ENCODE measurements at places on chromosomes 1 and 21.

DNA sequence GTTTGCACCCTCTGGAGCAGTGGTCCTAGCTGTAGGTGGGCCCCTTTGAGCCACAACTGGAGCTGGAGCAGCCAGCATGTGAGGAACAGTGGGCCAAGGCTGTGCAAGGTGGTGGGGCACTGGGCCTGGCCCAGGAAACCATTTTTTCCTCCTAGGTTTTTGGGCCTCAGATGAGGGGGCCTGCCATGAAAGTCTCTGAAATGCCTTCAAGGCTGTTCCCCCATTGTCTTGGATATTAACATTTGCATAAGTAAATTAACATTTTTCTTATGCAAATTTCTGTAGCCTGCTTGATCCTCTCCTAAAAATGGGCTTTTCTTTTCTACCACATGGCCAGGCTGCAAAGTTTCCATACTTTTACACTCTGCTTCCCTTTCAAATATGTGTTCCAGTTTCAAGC is 212.0 kb downstream of the NTNG1 start:
- DNase-seq: no peak

GRCh38 chr1:56081173-56081572 is 498.2 kb downstream of the PLPP3 start:
- DNase-seq: peak; percentile 2

- DNase-seq: no peak
Measured at GRCh38 chr1:209326076-209326475, 257.4 kb upstream of the CAMK1G start.

DNA sequence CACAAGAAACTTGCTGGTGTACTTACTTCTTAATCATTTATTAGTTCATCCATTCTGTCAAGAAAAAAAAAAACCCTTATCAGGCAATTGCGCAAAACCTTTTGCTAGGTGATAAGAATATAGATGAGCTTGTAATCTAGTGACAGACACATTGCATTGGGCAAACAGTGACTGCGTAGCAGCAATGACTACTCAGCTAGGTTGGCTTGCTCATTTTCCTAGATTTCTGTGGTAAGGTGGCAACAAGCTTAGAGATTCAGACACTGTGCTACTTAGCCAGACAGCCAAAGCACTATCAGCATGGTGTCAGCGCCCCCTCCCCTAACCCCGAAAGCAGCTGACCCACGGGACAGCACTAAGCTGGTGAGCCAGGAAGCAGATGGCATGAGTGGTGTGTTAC is 203.1 kb downstream of the BARHL2 start:
- no peak for DNase-seq

DNA sequence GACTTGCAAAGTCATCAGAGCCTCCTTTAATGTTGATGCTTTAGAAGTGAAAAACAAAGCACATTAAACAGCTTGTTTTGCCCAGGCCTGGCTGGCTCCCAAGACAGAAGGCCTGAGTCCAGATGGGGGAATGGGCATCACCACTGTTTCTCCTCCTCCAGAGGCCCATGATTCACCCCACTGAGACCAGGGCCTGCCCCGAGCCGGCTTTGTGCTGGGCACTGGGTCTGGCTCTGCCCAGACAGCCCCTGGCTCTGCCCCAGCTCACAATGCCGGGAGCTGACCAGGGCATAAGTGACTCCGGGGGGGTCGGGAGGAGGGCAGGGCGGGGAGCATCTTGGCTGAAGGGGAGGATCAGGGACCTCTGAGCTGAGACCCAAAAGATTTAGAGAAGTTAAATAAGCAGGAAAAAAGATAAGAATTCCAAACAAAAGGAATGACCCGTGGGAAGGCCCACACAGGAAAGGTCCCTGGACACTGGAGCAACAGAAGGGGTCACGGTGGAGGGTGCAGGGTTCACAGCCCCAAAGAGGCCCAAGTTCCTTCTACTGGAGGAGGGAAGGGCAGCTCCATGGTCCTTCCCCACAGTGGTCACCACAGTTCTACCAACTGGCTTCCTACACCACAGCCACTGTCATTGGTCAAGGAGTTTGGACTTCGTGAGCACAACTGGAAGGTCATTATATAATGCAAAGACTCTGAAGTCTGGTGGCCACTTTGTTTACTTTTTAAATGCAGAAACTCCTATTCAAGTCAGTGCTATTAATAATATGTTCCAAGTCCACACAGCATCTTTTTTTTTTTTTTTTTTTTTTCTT is 5.5 kb downstream of the C2CD2 start:
- no peak for DNase-seq

GRCh38 chr1:209567698-209568175 is 15.8 kb upstream of the CAMK1G start:
- DNase-seq: peak; percentile 92

GRCh38 chr1:207923121-207923520 is 12.2 kb upstream of the CD34 start:
- DNase-seq: no peak

DNA sequence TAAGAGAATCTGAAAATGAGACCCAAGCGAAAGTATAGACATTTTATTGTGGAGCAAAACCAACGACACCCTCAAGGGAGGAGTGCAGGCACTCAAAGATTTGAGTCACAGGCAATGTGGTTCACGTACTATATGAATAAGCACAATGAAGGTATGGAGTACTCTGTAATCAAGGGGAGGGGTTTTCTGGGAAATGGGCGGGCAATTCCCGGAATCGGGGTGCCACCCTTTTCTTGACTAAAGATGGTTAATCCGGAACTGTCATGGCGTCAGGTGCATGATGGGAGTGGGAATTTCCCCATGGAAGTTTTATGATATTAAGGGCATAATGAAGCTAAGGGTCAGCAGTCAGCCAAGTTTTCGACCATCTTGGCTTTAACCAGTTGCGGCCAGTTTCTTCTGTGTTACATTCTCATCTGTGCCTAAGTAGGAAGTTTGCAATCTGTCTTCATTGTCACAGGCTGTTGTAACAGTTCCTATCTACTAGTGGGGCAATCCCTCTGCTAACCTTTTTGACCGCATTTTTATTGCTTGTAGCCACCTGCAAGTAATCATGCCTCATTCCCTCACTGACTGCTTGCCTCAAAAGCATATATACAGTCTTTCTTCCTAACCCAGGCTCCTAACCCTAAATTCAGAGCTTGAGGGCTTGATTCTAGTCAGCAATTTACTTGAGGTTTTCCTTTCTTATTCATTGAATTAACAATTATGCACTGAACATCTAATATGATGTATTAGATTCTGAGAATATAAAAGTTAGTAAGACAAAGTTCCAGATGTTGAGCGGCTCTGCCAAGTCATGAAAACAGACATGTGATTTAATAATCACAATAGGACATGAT is 775 bp upstream of the AIM2 start:
- no peak for DNase-seq

All from epithelial cell of esophagus (primary cell).